ENCODE measurements at places on chromosomes 1 and 21.

- DNase-seq = peak; percentile 85
Measured at GRCh38 chr1:11929849-11930248, 3.6 kb upstream of the KIAA2013 start.

DNA sequence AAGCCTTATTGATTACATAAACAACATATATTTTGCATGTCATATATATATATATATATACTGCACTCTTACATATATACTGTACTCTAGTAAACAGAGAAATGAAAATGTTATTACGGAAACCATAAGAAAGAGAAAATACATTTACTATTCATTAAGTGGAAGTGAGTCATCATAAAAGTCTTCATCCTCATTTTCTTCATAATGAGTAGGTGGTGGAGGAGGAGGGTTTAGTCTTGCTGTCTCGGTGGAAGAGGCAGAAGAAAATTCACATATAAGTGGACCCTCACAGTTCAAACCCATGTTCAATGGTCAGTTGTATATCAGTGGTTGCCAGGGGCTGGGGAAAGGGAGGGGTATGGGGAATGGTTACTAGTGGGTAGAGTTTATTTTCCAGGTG is 8.0 kb upstream of the IFNLR1 start:
- DNase-seq = no peak

DNA sequence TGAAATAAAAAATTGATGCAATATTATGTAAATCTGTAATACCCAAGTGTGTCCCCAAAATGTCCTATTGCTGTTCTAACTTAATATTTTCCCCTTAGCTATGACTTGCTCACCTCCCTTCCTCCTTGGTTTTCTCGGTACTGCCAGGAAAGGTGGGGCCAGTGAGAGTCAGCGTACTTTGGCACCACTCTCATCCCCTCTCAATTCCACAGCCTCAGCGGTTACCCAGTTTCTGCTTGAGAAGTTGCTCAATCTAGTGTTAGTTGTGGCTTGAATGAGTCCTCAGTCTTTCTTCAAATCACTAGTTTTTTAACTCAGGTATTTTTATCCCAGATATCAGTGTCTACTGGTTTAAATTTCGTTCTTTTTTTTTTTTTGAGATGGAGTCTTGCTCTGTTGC is 32.3 kb downstream of the BCAS2 start:
- DNase-seq = no peak

DNA sequence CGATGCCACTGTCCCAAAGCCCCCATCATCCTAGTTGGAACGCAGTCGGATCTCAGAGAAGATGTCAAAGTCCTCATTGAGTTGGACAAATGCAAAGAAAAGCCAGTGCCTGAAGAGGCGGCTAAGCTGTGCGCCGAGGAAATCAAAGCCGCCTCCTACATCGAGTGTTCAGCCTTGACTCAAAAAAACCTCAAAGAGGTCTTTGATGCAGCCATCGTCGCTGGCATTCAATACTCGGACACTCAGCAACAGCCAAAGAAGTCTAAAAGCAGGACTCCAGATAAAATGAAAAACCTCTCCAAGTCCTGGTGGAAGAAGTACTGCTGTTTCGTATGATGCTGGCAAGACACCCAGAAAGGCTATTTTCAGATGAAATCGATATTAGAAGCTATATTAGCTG is 8.1 kb downstream of the RHOU start:
- DNase-seq = no peak

GRCh38 chr1:42914092-42914627 is 44.5 kb downstream of the SLC2A1 start:
- no peak for DNase-seq

DNA sequence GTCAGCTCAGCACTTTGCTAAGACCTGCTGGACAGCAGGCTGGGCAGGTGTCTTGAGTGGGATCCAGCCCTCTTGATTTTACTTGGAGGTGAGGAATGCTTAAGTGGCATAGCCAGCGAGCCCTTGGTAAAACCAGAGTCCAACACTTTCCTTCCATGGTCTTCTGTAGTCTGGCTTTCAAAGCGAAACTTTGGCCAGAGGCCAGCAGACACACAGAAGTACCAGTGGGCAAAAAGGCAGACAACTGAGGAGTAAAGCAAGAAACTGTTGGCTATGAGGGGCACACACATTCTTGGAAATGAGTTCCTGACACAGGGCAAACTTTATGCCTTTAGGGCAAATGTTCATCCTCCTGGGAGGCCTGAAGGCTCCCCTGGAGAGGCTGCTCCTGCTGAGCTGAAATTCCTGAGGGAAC is 281.0 kb upstream of the POU3F1 start:
- no peak for DNase-seq

DNA sequence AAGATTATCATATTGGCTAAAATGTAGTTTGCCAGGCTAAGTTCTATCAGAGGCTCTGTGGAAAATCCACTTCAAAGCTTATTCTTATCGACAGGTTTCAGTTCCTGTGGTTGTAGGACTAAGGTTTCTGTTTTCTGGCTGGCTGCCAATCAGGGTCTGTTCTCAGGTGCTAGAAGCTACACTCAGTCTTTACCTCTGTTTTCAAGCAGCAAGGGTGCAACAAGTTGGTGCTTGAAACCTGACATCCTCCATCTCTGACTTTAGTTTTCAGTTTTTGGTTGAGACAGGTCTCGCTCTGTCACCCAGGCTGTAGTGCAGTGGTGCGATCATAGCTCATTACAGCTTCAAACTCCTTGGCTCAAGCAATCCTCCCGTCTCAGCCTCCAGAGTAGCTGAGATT is 15.3 kb upstream of the TMCO2 start:
- DNase-seq = no peak

GRCh38 chr1:1876335-1876930 is 14.5 kb downstream of the GNB1 start:
- no peak for DNase-seq

DNA sequence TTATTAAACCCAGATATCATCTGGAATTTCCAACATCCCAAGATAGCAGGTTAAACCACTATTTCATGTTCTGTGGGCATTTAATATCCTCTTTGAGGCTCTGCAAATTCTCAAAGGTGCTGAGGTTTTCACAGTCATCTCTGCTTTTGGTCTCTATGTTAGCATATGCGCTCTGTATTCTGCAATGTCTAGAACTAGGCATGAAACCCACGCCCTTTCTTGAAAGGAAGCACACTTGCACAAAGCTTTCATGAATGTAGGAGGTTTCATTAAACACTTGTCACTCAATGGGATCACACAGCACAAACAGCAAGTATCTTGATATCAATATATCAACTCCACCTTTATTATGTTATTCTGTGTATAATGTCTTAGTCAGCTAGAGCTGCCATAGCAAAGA is 172.0 kb upstream of the USP24 start:
- no peak for DNase-seq

GRCh38 chr1:107991371-107992066 is 26.5 kb upstream of the VAV3 start:
- DNase-seq = no peak

DNA sequence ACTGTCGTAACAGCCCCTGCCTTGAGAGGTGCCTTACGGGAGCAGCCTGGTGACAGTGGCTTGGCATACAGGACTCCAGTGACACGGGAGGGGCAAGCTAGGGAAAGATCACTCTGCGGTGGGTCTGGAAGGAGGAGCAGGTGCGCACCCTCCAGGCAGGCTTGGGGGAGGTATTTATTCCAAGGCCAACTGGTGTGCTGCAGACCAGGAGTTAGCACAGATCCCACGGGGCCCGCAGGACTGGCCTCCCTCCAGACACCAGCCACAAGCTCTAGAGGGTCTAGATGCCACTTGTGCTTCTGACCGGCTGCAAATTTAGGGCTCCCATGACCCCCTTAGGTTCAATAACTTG is 22.1 kb downstream of the PSEN2 start:
- DNase-seq = no peak

DNA sequence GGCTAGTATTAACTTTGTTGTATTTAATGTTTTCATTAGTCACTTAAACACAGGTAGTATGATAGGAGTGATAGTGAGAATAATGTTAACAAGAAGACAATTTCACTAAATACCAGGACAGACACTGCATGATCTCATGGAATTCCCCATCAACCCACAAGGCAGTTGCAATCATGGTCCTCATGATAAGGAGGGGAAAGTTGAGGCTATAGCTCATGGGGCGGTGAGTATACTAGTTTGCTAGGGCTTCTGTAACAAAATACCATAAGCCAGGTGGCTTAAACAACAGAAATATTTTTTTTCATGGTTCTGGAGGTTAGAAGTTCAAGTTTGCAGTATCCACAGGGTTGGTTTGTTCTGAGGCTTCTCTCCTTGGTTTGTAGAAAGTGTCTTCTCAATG is 115.8 kb downstream of the DSCAM start:
- no peak for DNase-seq

DNA sequence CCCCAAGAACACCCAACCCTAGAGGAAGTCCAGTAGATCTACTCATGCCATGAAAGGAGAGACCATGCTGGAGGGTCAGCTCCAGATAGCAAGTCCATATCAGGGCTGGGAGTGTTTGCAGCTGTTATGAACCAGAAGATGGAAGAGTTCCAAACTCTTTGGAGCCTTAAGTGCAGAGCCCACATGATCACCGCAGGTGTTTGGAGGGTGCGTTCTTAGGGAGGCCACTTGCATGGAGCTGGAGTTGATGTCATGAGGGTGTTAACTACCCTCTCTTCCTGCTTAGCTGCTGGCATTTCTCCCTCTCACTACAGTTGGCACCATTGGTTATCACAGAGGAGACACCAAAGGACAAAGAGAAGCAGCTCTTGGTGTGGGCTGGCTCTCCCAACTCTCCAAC is 616.9 kb downstream of the AJAP1 start:
- no peak for DNase-seq

DNA sequence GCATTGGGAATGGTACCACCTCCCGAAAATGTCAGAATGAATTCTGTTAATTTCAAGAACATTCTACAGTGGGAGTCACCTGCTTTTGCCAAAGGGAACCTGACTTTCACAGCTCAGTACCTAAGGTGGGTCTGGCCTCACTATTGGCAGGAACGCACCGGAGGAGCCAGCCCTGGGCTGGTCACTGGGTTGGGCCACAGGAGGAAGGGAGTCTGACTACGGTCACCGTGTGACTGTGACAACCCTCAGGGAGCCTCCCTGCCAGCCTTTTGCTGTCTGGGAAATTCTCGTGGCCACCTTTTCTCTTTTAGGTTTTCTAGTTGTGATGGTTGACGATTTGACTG is 2.2 kb downstream of the IL10RB start:
- DNase-seq = no peak

- peak; percentile 49 for DNase-seq
Measured at GRCh38 chr1:109620401-109620791, 759 bp downstream of the AMPD2 start.

DNA sequence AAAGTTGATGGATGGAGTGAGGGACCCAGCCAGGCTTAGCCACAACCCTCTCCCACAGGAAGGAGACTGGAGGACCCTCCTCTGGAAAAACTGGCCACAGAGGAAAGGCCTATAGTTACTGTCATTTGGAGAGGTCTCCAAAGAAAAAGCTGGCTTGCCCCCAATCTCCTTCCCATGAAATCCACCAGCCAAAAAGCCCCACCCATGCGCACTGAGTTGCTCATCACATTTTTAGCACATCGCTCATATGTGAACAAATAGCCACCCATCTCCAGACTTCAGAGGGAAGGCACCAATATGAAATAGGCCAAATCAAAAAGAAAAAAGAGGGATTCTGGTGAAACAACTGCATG is 36.9 kb upstream of the QSOX1 start:
- DNase-seq = no peak

- DNase-seq = no peak
Measured at GRCh38 chr21:42352441-42353095, 1.8 kb upstream of the TFF2 start.

- DNase-seq = no peak
Measured at GRCh38 chr1:53495633-53496345, 36.6 kb downstream of the DMRTB1 start.

- DNase-seq = peak; percentile 86
Measured at GRCh38 chr1:182595641-182596240, 6.7 kb upstream of the RNASEL start.

- no peak for DNase-seq
Measured at GRCh38 chr1:53541263-53541625, 82.0 kb downstream of the DMRTB1 start.

DNA sequence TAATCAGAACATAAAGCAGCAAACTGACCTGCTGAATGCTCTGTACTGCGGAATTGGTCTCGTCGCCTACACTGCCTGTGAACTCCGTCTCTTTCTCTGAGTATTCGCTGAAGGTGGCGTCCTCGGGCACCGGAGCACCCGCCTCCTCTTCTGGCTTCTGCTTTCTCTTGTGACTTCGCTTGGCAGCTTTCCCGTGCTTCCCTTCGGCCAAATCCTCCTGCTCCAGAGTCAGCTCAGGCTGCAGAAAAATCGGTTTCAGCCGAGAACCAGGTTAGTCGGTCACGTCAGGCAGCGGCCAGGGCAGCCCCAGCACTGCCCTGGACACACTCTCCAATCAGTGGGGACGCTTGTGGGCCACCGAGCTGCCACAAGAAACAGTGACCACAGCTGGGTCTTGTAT is 35.8 kb upstream of the RIPK4 start:
- no peak for DNase-seq

GRCh38 chr1:150552128-150552910 is 3.1 kb downstream of the ADAMTSL4 start:
- peak; percentile 98 for DNase-seq

DNA sequence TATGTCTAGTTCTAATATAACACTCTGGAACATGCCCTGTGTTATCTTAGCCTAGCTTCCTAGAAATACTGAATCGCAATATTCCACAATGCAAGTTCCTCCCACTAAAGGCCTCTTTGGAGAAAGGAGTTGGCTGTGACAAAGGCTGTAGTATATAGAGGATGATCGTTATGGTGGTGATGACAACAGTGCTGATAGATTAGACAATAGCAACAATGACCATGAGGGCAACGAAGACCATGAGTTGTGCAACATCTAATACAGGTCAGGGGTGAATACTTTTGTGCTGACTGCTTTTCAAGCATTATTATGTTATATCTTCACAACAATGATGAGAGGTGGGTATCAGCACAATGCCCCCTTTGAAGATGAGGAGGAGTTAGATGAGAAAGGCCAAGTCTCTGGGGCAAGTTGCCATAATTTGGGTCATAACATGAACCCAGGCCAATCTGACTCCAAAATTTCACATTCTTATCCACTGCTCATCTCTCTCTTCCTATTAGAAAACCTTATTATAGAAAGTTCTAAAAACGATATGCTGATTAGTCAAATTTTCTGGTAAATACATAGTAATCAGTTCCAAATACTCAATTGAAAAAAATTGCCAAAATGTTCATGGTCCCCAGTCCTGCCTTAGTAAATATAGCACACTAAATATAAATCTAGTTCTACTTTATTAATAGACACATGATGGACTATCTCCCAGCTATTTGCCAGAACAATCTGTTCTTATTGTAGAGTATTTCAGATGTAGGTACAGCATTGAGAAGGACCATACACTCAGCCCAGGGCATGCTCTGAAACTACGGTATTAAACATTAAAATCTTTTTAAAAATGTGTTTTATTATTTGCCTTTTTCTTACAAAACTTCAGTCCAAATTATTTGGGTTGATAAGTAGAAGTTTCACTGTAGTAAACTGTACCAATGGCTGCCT is 37.5 kb downstream of the HIVEP3 start:
- no peak for DNase-seq

DNA sequence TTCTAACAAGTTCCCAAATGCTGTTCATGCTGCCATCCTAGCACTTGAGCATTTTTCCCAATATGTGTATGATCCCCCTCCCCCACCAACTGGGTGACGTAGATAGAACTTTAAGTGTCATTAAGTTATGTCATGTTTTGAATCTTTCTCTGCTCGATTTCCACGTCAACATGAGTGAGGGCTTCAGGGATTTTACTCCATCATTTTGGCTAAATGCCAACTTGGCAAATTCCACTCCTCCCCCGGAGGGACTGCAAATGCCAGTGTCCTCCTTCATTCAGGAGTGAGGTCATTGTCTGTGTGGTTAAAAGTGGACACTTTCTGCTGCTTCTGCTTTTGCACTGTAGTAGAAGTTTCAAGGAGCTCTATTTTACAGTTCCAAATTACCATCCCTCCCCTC is 201.7 kb downstream of the FGGY start:
- DNase-seq = peak; percentile 59
